GM06990 (cell line): ENCODE measurements at places on chromosomes 3 and 15.

- DNase-seq: no peak
Observed at GRCh38 chr3:141015481-141015880, 35.7 kb upstream of the SPSB4 start.

DNA sequence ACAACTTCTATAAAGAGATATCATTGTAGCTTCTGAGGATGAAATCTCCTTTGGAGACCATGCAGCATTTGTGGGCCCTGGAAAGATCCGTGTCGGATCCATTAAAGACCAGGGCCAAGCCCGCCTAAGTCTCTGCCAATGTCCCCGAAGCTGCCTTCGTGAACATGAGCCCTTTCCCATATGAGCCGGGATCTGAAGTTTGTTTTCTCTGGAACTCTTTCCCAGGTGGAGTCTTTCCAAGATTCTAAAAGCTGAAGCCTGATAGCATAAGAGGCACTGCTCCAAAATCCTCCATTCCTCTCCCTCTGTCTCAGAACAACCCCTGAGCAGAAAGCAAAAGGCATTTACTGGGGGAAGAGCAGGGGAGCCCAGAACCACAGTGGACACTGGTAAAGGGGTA is 274.6 kb downstream of the NTRK3 start:
- DNase-seq: no peak

DNA sequence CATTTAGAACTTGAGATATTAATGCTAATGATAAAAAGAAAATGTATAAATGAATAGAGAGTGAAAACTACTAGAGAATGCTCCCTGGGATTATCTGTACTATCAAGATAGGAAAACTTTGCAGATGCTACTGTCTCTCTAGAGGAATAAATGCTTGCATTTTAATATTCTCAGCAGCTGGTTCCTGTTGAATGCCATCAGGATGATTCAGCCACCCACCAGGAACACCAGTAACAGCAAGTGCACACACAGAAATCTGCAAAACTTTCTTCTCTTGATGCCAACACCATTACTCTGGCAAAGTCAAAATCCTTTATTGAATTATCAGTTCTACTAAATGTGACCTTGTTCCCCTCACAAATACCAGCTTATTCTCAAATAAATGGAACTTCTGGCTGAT is 148.4 kb downstream of the TIGIT start:
- no peak for DNase-seq

DNA sequence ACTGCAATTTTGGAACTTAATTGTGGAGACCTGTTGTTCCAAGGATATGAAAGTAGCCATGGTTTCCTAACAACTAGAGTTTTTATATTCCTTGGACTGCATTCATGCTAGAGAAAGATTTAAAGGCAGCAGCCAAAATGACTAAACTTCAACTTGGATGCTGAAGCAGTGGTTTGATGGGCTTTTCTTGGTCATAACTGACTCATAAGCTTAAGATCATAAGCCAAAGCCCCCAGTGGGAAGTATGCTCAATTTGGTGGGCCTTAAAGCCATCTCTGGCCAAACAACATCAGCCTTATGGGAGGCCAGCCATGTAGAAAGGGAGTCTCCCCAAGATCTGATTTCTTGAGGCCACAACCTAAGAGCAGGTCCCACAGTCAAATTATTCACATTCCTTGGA is 80.2 kb downstream of the ZNF280D start:
- no peak for DNase-seq

DNA sequence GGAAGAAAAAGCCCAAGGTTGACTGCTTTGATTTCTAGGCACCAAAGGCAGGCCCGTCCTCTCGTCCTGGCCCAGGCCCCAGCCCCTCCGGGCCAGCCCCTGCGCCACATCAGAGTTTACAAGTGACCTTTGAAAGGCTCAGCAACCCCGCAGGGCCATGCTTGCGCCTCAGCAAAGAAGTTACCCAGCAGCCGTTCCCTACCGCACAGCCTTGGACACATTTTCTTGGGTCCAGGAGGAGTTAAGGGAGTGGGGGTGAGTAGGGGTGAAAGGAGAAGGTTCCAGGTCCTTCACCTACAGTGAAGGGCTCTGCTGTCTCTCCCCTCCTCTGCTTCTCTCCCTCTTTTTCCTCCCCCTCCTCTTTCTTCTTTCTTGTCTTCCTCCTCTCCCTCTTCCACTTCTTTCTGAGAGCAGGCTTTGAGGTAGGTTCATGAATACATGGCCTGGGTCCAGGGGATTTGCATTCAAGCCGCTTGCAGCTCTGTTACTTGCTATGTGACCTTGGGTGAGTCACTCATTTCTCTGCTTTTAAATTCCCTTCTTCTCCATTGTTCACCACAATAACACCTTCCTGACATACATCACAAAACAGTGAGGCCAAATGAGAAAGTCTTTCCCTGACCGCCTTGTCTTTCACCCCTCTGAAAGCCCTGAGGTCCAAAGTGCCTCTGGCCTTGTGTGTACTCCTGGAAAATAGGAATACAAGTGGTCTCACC is 223.3 kb upstream of the TPRG1 start:
- no peak for DNase-seq

DNA sequence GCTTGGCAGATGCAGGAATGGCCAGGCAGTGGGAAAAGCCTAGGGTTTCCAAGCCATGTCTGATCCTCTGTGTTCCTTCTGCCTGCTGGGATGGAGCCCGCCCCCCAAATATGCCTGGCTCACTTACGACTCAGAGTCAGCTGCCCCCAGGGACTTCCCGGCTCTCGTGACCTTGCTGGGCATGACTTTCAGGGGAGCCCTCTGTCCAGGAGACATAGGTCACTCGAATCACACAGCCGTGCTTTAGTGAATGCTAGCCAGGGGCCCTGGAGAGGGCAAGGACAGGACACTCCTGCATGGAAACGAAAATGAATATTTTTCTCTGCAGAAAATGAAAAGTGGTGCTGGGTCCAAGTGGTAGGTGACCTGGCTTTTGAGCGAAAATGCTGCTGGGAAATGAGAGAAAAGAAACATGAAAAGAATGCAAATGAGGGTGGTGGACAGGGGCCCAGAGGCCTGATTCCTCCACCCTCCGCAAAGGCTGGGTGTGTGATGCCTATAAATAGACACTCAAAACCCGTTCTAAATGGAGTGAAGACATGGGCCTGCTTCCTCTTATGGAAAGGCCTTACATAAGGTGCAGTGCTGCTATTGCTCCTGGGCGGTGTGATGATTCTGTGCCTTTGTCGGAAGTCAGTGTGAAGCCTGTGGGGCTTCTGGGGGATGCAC is 107.4 kb downstream of the APBA2 start:
- DNase-seq: no peak

DNA sequence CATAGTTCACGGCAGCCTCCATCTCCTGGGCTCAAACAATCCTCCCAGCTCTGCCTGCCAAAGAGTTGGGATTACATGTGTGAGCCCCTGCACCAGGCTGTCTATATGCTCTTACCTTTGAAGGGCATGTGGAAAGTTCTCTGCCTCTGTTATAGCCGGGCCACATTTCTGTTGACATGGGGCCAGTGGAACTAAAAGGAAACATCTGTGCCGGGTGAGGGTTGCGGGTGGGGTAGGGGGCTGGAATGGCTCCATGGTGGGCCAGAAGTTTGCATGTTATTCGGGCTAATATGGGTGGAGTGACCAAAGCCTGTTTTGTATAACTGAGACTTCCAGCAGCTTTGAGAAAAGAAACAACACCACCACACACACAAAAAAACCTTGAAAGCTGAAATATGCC is 8.3 kb upstream of the CLEC3B start:
- no peak for DNase-seq

- no peak for DNase-seq
Observed at GRCh38 chr15:36826948-36827347, 247.5 kb downstream of the CDIN1 start.

DNA sequence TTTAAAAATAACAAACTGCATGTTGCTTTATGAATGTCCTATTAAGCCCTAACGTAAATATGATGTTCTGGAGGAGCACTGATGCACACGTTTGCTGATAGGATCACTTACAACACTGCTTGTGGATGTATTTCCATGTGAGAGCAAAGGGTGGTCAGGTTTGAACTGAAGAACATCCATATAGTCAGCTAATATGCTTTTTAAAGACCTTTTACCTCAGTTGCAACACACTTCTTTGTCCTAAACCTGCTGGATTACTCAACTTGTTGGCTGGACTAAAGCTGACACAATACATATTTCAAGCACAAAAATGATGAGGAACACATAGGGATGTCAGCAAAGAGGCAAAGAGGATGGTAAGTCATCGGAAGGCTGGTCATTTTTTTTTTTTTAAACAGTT is 186.6 kb downstream of the TIGIT start:
- no peak for DNase-seq

GRCh38 chr15:45796433-45796832 is 161.6 kb downstream of the SQOR start:
- DNase-seq: no peak

DNA sequence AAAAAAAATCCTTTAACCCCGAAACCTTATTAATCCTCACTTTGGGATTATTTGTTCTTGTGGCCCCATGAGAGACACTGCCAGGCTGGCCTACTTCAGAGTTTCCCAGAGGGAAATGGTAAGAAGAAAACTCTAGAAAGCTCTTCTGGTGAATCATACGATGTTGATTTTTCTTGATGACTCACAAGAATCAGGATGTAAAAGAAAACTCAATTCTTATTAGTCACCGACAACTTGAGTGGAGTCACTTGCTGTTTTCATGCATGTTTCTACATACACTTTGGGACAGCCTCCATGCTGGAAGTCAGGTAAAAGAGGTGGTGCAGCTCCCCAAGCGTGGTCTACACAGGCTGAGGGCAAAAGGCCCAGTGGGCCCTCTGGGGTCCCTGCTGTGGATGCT is 42.8 kb downstream of the MYO5C start:
- no peak for DNase-seq
